AG09309 (cell line): ENCODE measurements at places on chromosomes 11 and 22.

DNA sequence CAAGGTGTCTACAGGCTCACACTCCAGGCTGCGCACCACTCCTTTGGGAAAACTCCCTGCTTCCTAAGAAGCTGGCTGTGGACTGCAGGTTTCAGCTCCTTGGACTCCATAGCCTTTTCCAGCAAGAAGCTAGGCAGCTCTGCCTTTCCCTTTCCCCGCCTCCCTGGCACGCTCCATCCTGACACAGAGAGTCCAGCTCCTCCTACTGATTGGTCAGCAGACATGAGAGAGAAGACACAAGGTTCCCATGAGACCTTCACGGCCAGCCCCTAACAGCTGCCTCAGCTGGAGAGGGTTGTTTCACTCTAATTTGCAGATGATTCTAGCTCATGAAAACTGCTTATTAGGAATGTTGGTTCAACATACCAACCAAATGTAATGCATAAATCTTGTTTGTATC is 27.6 kb downstream of the TENM4 start:
- peak; percentile 77 for DNase-seq

DNA sequence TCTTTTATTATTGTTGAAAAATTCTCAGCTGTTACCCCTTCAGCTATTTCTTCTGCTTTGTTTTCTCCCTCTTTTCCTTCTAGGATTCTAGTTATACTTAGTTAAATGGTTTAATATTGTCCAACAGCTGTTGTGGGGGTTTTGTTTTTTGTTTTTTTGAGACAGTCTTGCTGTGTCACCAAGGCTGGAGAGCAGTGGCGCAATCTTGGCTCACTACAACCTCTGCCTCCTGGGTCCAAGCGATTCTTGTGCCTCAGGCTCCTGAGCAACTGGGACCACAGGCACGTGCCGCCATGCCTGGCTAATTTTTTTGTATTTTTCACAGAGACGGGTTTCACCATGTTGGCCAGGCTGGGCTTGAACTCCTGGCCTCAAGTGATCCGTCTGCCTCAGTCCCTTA is 12.7 kb downstream of the SDHAF2 start:
- DNase-seq, result no peak

- DNase-seq, result no peak
Observed at GRCh38 chr11:104764710-104765045, 133.6 kb downstream of the CASP12 start.

GRCh38 chr11:105046898-105047579 is 1.9 kb upstream of the CARD16 start:
- peak; percentile 95 for DNase-seq

DNA sequence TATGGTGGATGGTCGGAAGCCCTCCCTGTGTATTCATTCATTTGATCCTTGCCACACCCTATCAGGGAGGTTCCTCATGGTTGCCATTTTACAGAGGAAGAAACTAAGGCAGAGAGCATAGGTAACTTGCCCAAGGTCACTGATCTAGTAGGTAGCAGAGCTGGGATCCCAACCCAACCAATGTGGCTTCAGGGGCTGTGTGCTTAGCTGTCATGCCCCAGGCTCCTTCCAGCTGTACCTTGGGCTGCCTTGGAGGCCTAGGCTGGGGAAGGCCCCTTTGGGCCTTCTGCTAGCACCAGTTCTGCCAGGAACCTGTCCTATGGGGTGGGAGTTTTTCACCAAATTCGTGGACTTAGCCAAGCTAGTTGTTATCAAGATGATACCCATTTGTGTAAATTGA is 8.6 kb downstream of the BAD start:
- no peak for DNase-seq

DNA sequence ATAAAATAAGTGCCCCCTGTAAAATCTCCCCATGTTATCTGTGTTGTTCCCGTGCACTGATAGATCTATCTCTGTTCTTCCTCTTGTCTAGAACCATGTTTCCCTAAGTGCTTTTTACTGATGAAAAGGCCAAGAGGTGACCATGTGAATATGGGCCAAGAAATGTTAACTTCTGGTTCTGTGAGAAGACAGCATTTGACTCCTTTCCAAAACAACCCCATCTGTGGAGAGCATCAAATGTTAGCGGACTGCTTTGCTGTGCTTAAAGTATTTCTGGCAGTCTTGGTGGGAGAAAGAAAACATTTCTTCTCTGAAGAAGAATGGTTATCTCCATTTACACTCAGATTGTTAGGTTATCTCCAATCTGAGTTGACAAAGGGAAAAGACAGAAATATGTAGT is 58.6 kb upstream of the GUCY1A2 start:
- no peak for DNase-seq

DNA sequence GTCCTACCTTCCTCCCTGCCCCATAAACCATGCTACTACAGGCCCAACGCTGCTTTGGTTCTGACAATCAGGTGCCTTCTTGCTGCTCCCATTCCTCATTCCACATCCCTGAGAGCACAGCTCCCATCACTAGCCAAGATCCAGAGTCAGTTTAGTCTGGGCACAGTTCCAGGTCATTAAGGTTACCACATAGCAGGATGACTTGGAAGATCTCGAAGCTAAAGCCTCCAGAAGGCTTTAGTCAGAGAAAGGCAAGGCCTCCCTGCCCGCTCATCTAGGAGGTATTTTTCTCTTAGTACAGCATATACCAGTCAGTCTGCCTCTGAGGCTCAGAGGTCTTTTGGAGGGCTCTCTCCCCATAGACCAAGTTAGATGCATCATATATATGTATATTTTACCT is 30.3 kb downstream of the TRIM66 start:
- DNase-seq, result peak; percentile 90

DNA sequence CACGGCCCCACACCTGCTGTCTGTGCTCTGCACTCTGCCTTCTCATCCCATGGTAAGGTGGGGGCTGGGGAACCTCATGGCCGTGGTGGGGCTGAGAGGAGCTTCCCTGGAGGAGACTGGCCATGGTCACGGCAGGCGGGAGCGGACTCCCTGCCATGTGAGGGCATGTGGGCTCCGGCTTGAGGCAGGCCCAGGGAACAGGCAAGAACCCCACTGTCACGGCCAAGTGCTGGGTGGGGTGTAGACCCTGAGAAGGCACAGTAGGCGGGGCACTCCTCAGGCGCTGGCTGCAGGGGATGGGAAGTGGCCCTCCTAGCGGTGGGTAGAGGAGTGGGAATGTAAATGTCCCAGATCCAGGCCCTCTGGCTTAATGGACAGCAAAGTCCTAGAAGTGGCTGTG is 1262.7 kb downstream of the BRD1 start:
- DNase-seq, result no peak

DNA sequence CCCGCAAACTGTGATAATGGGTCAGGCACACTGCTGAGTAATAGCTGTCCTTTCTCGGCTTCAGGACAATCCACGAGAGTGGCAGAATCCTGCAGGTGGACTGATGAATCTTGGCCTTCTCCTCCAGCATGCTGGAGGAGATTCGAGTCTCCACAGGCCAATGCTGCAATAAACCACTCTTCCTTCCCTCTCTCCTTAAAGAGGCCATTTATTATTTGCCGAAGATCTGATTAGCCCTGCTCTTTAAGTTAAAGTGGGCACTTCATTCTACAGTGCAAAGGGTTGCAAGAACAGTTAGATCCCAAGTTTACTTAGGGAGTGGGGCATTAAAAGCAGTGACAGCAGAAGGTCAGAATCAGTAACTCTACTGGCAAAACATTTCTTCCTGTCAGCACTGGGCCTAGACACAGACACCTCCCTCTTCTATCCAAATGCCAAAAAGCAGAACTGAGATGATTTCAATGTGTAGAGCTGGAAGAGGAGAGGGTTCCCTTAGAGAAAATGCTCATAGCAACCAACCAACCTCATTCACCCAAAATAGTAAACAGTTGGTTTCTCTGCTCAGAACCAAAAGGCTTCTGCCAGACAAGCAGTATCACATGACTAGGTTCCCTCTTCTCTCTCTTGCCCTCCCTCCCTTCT is 121.7 kb downstream of the SGSM3 start:
- DNase-seq, result no peak

- DNase-seq, result no peak
Observed at GRCh38 chr11:16738947-16739815, 734 bp downstream of the C11orf58 start.

DNA sequence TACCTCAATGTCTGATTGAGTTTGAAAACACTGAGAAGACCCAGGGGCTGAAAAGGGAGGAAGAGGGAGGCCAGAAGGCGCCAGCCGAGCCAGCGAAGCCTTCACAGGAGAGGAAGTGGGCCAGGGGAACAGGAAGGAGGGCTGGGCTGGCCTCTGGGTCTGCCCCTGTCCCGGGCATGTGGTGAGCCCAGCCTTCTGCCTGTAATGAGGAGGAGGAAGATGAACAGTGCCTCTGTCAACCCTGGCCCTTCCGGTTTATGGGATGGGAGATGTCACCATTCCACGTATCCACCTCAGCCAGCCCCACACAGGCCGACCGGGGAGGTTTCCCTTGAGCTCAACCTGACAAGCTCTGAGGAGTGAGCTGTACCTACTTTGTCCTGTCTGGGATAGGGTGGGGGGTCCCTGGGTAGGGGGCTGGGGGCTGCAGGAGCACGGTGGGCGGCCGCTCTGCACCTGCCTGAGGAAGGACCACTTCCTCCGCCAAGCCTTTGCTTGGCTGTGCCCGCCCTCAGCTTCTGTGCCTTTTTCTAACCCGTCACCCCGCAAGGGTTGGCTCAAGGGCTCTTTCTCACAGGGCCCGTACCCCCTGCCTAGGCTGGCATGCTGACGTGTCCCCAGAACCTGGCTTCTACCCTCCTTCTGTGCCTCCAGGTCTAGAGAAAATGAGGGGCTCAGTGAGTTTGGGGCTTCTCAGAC is 2.0 kb downstream of the PARVG start:
- DNase-seq, result no peak

- DNase-seq, result no peak
Observed at GRCh38 chr11:64875369-64876228, 2.8 kb downstream of the EHD1 start.

- DNase-seq, result no peak
Observed at GRCh38 chr11:67732045-67732787, 57.8 kb upstream of the ALDH3B2 start.

GRCh38 chr11:60970369-60970774 is 1.1 kb upstream of the CD6 start:
- DNase-seq, result no peak

GRCh38 chr11:70111269-70112016 is 33.3 kb downstream of the ANO1 start:
- peak; percentile 55 for DNase-seq

- no peak for DNase-seq
Observed at GRCh38 chr11:122983438-122984185, 2.0 kb upstream of the BSX start.

- no peak for DNase-seq
Observed at GRCh38 chr22:22195265-22196017, 49.1 kb upstream of the VPREB1 start.

- peak; percentile 23 for DNase-seq
Observed at GRCh38 chr22:31451709-31452571, 37.7 kb downstream of the EIF4ENIF1 start.

- DNase-seq, result no peak
Observed at GRCh38 chr22:28094771-28095170, 175.7 kb upstream of the PITPNB start.
